Peyer's patch (tissue), 4 donors: ENCODE measurements at places on chromosomes 1 and 21. TPM values are rescaled to one million over a fixed set of nuclear protein-coding genes. Genes with fewer than 3 reads are reported as not detected.

DNA sequence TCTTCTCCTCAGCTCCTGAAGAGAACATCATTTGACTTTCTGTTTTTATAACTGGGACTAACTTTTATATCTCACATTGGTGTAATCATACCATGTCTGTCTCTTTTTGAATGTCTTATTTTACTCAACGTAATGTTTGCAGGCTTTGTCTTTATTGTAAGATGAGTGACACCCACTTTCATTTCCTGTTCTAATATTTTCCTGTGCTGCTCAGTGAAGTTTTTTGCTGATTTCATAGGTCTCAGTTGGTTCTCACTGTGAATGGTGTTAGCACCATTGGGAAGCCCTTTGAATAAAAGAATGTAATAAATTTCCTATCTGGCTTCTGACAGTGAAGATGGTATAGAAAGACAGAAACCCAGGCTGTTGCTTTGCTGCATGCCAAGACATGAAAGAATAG lies 84.0 kb downstream of the RAVER2 start:
- DNase-seq: no peak
- no peaks in the 10 kb centered on the region for H3K4me1 ChIP-seq
- no peaks in the 10 kb centered on the region for H3K27me3 ChIP-seq
- H3K4me3 ChIP-seq: no peak overlapping the region
- no peak overlapping the region for H3K27ac ChIP-seq

DNA sequence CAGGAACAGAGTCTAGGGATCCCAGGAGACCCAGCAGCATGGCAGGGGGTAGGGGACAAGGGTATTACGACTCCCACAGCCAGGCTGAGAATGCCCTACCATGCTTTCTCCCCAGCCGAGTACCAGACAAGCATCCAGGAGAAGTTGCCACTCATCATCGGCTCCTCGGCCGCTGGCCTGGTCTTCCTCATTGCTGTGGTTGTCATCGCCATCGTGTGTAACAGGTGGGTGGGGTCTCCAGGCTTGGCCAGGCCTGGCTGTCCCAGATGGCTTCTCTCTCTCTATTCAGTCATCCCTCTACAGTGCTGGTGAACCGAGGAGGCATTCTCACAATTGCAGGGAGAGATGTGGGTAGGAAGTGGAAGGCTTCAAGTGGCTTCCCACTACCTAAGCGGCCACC lies 77.3 kb downstream of the LACTBL1 start:
- no peaks in the 10 kb centered on the region for H3K36me3 ChIP-seq
- no peaks in the 10 kb centered on the region for H3K4me1 ChIP-seq
- no peak overlapping the region for H3K4me3 ChIP-seq
- H3K27ac ChIP-seq: no peak overlapping the region
- no peak for DNase-seq
- H3K27me3 ChIP-seq: no peaks in the 10 kb centered on the region

The DISP1 gene
- total RNA-seq: 13.7 TPM

The HSPA6 gene
- total RNA-seq: 1.3 TPM

- H3K36me3 ChIP-seq: peaks cover 3% of the 10 kb centered on the region
- H3K4me1 ChIP-seq: no peaks in the 10 kb centered on the region
- H3K27ac ChIP-seq: no peak overlapping the region
- no peak overlapping the region for H3K4me3 ChIP-seq
- H3K27me3 ChIP-seq: no peaks in the 10 kb centered on the region
- DNase-seq: no peak
Measured at GRCh38 chr1:52727956-52728656, 1.9 kb downstream of the ZYG11B start.

The SELE gene
- not detected for total RNA-seq

The SLC16A4 gene
- 13.7 TPM for total RNA-seq

DNA sequence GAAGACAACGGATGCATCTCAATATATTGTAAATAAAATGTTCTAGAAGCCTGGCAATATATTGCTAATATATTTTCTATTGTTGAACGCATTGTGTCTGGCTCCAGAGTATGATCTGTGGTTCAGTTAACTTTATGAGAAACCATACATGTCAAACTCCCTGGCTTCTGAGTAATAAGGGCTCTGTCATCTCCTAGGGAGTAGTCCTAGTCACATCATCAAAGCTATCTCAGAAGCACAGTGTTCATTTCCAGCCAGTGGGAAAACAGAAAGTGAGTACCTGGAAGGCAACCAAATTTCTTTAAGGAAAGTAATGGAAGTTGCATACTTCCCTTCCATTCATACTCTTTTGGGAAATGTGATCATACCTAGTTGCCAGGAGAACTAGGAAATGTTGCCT lies 27.0 kb upstream of the ST6GALNAC5 start:
- no peak overlapping the region for H3K4me3 ChIP-seq
- H3K4me1 ChIP-seq: no peaks in the 10 kb centered on the region
- no peak for DNase-seq
- no peak overlapping the region for H3K27ac ChIP-seq
- no peaks in the 10 kb centered on the region for H3K27me3 ChIP-seq

GRCh38 chr1:186960861-186961260 lies 132.1 kb downstream of the PLA2G4A start:
- no peak for DNase-seq
- H3K27me3 ChIP-seq: no peaks in the 10 kb centered on the region
- no peaks in the 10 kb centered on the region for H3K4me1 ChIP-seq
- H3K36me3 ChIP-seq: peaks cover 9% of the 10 kb centered on the region
- no peak overlapping the region for H3K27ac ChIP-seq
- H3K4me3 ChIP-seq: no peak overlapping the region

DNA sequence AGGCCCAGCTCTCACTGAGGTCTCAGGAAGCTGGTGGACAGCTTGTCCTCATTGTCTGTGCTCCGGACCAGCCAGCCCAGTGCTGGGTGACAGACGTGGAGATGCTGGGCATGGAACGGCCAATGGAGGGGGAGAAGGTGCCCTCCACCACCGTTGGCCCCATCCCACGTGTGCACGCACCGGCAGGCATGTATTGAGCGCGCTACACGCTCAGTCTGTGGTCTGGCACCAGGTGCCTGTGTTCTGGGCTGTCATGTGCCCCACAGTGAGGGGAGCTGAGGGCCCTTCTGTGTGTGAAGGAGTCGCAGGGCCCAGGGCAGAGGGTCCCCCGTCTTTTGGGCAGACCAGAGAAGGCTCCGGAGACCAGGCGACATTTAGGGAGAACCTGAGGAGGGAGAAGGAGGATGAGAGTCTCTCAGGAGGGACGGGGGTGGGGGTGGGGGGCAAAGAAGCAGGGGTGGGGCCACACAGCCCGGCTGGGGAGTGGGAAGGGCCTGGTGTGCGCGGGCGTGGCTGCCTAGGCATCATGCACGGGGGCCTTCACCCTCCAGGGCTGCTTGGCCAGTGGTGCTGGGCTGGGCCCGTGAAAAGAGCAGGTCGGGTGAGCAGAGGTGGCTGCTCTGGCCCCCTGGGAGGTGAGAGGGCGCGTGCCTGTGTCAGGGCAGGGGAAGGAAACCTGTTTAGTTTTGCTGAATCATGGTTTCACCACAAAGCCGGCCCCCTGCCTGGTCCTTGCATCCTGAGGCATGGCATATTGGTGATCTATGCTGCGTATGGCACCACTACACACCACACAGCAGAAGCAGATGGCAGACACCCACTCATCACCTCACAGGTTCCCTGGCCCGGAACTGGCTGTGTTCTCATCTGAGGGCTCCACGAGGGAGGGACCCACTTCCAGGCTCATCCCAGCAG lies 86.7 kb upstream of the TTC34 start:
- H3K36me3 ChIP-seq: no peaks in the 10 kb centered on the region
- DNase-seq: no peak
- no peaks in the 10 kb centered on the region for H3K4me1 ChIP-seq
- H3K4me3 ChIP-seq: no peak overlapping the region
- no peaks in the 10 kb centered on the region for H3K27me3 ChIP-seq
- H3K27ac ChIP-seq: no peak overlapping the region

The CERS2 gene
- total RNA-seq: 212 TPM

GRCh38 chr1:236548452-236548851 lies 24.7 kb downstream of the LGALS8 start:
- no peaks in the 10 kb centered on the region for H3K27me3 ChIP-seq
- H3K4me3 ChIP-seq: no peak overlapping the region
- no peaks in the 10 kb centered on the region for H3K4me1 ChIP-seq
- no peak for DNase-seq
- H3K27ac ChIP-seq: no peak overlapping the region

- H3K27ac ChIP-seq: no peak overlapping the region
- H3K4me1 ChIP-seq: no peaks in the 10 kb centered on the region
- H3K36me3 ChIP-seq: no peaks in the 10 kb centered on the region
- no peak for DNase-seq
- H3K4me3 ChIP-seq: no peak overlapping the region
Measured at GRCh38 chr1:35432231-35432630, 125.0 kb downstream of the KIAA0319L start.

DNA sequence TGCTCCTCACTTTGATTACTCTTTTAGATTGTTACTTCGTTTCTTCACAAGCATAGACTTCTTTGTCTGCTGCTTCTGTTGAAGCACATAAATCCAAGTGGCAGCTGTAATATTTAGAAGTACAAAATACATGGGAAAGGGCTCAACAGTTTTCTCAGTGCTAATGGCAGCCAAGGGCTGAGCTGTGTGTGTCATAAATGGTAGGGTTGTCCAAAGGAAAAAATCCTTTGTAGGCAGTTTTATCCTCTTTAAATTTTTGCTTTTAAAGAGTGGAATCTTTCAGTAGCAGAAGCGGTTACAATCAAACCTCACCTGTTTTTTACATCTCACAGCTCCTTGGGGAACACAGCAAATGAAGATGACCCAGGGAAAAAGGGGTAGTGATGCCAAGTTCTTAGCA lies 650.8 kb downstream of the PLPP3 start:
- DNase-seq: no peak
- H3K27ac ChIP-seq: peak overlapping the region; percentile 31
- H3K4me1 ChIP-seq: no peaks in the 10 kb centered on the region

DNA sequence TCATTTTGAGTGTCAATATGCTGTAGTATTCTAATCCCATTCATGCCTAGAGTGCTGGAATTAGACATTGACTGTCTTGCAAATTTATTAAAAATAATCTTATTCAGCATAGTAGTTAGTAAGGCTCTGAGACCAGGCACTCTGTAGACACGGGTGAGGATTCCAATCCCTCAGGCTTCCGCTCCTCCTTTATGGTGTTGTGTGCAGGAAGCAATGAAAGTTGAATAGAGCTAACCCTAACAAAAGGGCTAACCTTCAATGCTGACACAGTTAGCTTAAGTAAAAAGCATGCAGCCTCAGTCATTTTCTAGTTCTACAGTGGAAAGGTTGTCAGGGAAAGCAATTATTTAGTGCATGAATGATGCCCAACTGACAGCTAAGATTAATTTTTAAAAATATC lies 199.6 kb upstream of the SGIP1 start:
- no peaks in the 10 kb centered on the region for H3K4me1 ChIP-seq
- H3K4me3 ChIP-seq: peak overlapping the region; percentile 64
- H3K27me3 ChIP-seq: no peaks in the 10 kb centered on the region
- no peaks in the 10 kb centered on the region for H3K36me3 ChIP-seq
- H3K27ac ChIP-seq: peak overlapping the region; percentile 88

GRCh38 chr1:87007323-87007722 lies 92.9 kb downstream of the HS2ST1 start:
- H3K36me3 ChIP-seq: no peaks in the 10 kb centered on the region
- no peaks in the 10 kb centered on the region for H3K4me1 ChIP-seq
- no peaks in the 10 kb centered on the region for H3K27me3 ChIP-seq
- DNase-seq: no peak
- no peak overlapping the region for H3K4me3 ChIP-seq

DNA sequence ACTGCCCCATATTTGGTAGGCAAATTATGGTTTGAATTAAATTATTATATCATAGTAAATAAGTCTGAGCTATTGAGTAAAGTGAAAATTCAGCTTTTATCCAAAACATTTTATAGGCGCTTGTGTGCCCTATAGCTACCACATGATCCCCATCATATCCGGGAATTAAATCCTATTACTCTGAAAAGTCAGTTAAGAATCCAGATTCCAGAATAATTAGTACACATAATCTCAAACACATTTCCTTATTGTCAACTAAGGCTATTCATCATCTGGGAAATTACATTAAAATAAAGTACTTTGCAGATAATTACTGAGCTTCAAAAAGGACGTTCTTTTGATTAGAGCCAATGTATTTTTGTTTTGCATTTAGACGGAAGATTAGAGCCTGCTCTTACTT lies 72.3 kb downstream of the CTH start:
- no peaks in the 10 kb centered on the region for H3K27me3 ChIP-seq
- H3K4me3 ChIP-seq: no peak overlapping the region
- DNase-seq: no peak
- no peak overlapping the region for H3K27ac ChIP-seq

DNA sequence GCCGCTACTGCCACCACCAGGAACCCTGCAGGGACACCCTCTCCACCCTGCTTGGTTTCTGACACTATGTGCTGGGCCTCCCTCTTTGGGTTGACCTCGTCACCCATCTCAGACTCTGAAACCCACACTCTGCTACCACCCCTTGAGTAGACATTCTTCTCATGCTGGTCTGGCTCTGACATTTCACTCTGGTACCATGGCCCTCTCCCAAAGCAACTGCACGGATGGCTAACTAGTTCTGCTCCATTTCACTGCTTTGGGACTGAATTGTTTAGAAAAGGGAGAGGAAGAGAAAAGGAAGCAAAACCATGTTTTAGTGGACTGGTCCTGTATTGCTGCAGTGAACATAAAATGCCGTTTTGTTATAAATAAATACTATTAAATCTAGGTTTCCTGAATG lies 137.8 kb downstream of the KCNK2 start:
- H3K4me3 ChIP-seq: no peak overlapping the region
- H3K4me1 ChIP-seq: no peaks in the 10 kb centered on the region
- no peak overlapping the region for H3K27ac ChIP-seq
- no peaks in the 10 kb centered on the region for H3K27me3 ChIP-seq

GRCh38 chr21:25360593-25360992 lies 246.7 kb downstream of the MRPL39 start:
- no peaks in the 10 kb centered on the region for H3K27me3 ChIP-seq

DNA sequence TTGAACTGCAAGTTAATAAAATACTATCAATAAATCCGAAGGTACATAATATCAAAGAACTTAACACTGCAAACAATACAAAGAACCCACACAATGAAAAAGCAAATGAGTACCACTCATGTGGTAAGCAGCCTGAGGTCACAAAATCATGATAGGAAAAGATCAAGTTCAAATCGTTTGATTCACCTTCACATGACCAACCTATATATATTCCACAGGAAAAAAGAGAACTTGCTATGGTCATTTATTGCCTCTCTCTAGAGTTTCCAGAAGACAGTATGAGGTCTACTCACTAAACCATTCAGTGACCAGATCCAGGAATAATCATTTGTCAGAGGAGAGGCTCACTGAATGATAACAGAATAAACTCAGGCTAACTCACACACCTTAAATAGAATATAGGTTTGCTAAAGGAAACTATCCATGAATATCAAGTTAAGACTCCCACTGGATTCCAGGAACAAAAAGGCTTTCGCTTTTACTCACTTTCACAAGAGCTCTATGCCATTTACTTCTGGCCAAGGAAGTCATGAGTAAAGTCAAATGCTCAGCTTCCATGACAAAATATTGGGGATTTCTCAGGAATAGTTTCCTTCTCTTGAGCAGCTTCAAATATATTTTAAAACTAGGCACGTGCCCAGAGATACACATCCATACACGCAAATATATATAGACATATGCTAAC lies 48.3 kb upstream of the RGS1 start:
- H3K27me3 ChIP-seq: no peaks in the 10 kb centered on the region
- H3K27ac ChIP-seq: no peak overlapping the region
- H3K4me3 ChIP-seq: no peak overlapping the region
- H3K4me1 ChIP-seq: no peaks in the 10 kb centered on the region
- no peak for DNase-seq
